Stimulated activated naive B cell treated with anti-CD40 and anti-IgM and Interleukin-4, amounts not matched to agents 10 μg/mL and 1 μg/mL and 100 μg/mL, for 72 hours (primary cell): ENCODE measurements at places on chromosomes 3 and 15.

DNA sequence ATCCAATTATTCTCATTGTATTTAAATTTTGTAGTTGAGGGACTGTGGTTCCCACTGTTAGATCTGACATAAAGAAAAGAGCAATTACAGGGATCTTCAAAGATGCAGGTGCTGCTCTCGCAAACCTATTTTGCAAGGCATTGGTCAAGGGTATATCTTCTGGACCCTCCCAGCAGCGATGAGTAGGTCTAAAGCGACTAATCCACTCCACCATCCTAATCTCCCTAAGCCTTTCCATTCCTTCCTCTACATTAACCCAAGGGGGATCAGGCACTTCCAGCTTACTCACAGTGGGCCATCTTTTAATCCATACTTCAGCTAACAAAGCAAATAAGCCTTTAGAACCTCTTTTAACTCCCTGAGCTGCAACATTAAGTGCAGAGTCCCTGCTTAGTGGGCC, 37.0 kb upstream of the CPOX start:
- DNase-seq, result no peak

GRCh38 chr3:126928921-126929474, 53.9 kb upstream of the PLXNA1 start:
- no peak for DNase-seq

DNA sequence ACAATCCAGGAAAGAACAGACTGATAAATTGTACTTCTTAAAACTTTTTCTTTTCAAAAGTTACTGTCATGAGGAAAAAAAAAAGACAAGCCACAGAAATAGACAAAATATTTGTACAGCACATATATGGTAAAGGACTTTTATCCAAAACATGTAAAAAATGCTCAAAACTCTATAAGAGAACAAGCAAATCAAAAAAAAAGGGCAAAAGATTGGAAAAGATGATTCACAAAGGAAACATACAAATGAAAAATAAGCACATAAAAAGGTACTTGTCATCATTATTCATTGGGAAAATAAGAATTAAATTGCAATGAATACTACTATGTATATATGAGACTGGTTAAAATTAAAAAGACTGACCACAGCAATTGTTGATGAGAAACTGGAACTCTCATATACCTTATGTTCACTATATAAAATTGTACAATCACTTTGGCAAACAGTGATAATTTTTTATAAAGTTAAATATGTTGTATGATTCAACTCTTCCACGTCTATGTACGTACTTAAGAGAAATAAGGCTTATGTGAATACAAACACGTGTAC, 39.7 kb downstream of the DIPK2A start:
- DNase-seq, result no peak

DNA sequence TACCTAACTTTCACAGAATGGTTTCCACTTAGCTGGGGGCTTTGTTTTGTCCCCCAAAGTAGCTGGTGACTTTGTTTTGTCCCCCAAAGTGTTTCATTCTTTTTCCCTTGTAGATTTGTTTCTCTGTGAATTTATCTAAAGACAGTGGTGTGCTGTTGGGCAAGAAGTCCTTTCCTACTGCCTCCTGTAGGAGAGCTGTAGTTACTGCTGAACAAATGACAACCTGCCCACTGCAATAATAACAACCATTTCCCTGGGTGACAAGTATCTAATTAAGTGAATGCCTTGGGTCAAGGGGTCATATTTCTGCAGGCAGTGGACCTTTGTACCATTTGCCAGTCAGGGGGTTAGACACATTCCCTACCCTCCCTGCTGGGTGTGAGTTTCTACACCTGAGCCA, 125.4 kb upstream of the BFSP2 start:
- DNase-seq, result no peak

- peak; percentile 32 for DNase-seq
Observed at GRCh38 chr15:101014921-101015841, 96.0 kb downstream of the LRRK1 start.

DNA sequence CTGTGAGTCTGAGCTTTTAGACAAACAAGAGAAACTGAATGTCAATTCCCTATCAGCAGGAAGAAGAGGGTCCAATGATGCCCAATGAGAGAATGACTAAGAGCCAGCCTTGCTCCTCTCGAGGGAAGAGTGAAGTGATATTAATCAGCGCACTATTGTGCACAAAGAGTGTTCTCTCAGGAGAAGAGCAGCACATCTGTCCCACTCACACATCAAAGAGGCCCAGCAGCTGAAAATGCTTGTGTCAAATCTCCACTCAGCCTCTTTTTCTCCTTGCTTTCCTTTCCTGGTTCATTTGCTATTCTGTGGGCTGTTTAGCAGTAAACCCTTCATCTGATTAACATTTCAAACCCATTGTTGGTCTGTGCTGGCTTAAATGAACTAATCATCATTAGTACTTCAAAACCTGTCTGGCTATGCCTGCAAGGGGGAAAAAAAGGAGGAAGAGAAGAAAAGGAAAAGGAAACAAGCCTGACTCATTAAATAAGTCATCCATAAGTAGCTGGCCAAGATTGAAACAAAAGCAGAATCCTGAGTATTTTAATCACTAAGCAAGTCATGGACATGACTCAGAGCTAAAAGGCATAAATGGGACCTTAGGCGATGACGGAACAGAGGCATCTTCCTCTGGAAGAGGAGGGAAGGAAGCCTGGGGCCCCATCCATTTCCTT, 912.7 kb downstream of the TUSC7 start:
- DNase-seq, result no peak
